Right renal pelvis (tissue), 4 donors: ENCODE measurements at places on chromosomes 6 and 20.

DNA sequence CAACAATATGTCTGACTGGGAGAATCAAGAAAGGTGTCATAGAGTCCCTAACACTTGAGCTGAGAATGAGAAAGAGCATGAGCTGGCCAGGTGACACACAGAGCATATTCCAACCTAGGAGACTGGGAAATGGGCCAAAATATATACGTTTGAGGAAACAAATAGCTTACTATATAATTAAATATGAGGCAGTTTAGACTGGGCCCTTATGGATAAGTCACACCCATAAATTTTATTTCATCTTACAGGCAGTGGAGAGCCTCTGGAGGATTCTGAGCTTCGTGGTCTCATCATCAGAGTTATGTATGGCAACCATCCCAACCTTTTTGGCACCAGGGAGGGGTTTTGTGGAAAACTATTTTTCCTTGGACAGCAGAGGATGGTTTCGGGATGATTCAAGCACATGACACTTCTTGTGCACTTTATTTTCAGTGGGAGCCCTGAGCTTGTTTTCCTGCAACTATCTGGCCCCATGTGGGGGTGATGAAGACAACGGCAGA, 12.9 kb upstream of the NQO2 start:
- no peak for DNase-seq

DNA sequence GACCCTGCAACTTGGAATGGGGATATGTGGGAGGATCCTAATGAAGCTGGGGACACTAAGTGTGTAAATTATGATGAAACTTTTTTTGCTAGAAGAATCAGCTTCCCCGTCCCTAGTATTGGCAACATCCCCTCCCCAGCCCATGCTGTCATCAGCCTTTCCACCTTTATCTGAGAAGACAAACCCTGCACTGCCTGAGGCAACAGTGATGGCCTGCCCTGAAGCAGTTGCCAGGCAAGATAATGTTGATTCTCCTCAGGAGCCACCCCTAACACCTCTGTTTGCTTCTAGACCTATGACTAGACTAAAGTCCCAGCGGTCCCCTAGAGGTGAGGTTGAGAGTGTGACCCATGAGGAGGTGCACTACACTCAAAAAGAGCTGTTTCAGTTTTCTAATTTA, 27.1 kb downstream of the MICA start:
- DNase-seq, result no peak

DNA sequence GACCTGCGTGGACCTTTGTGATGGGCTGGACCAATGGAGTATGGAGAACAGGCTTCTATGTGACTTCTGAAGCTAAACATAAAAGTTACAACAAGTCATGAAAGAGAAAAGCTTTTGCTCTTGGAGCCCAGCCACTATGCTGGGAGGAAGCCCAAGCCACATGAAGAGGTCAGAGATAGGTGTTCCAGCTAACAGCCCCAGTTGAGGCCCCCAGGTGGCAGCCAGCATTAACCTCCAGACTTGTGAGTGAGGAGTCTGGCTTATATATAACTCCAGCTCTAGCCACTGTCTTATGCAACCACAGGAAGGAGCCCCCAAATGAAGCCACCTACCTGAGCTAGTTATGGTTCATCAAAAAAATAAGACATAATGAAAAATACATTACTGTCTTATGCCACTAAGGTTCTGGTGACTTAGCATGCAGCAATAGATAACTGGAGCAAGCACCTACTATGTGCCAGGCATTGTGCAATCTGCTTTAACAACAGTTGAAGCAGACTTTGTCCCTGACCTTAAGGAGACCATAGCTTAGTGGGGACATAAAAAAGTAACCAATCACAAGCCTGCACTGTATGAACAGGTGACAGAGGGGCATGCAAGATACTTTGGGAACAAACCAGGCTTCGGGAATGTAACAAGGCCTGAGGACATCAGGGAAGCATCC, 599.6 kb downstream of the PTPRT start:
- DNase-seq, result no peak

GRCh38 chr6:148955441-148955840, 208.6 kb downstream of the UST start:
- DNase-seq, result no peak

DNA sequence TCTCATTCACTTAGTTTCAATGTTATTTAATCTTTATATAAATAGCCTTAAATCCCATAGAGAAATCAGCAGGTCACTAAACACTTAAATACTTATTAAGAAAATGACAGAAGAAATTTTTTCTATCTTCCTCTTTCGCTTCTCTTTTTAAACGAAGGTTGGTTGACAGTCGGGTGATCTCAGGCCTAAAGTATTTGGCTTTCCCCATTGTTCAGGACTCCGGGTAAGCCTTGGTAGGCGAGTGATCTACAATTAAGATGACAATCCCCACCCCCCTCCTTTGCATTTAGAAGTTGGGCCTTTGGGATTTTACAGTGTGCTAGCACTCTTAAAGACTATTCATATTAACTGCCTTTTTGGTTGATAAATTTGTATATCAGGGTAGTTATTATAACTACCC, 19.7 kb upstream of the UTRN start:
- no peak for DNase-seq
